ENCODE measurements at places on chromosomes 2 and 18.

GRCh38 chr2:110702514-110703380 is 24.9 kb upstream of the BUB1 start:
- no peak for DNase-seq

GRCh38 chr2:150549381-150549780 is 61.9 kb upstream of the RND3 start:
- no peak for DNase-seq

- DNase-seq, result no peak
Observed at GRCh38 chr2:58669998-58670397, 428.9 kb upstream of the FANCL start.

DNA sequence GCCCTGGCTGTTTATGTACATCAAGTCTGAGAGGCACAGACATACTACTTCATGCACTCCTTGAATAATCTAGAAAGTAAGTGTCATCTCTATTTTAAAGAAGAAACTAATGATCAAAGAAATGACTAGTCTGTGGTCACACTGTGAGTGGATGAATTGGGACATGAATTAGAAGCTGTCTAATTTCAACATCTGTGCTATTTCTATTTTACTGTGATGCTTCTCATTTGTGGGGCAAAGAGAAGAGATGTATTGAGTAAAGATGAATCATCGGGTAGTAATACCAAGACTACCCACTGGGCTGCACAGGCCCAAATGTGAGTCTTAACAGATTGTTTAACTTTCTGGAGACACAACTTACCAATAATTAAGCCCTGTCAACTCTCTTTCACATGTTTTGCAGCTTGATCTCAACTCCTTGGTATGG is 42.4 kb upstream of the MTIF2 start:
- peak; percentile 83 for DNase-seq

DNA sequence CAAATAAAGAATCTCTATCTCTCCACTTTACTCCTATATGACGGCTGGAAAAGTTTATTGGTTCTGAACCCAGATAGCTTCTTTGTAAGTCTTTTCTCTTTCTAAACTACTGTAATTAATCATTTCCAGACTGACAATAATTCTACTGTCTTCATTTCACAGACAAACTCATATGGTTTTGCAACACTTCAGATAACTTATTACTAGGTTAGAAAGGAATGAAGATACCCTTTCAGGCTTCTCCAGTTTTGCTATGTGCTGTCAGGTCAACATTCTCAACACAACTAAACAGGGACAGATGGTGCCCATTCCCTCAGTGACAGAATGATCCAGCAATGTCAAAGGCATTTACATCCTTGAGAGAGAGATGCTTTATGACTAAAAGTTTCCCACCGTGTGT is 198.5 kb upstream of the ITGA4 start:
- DNase-seq, result peak; percentile 74

- no peak for DNase-seq
Observed at GRCh38 chr2:227219312-227220105, 55.1 kb downstream of the COL4A3 start.

DNA sequence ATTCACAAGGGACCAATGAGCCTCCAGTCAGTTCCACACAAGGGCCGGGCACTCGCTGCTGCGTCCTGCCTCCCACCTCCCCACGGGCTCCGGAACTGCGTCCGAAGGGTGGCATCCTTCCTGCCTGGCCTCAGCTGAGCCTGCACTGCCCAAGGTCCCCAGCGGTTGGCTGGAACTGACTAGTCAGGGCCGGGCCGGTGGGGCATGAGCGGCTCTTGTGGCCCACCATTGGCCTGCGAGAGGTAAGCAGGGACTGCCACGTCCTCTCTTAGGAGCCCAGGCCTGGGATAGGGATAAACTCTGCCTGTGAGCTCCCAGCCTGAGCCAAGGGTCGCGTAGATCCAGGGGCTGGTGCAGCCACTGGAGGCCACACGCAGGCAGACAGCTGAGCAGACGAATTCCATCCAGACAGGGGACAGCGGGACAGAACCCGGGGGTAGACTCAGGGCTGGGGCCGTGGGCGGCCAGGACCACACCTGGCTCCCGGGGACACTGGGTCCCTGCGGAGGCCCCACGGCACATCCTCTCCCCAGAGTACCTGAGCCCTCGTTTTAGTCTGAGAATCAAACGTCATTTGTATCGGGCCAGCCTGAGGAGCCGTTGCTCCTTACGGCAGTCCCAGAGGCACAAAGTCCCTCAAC is 148.4 kb downstream of the ZNF516 start:
- DNase-seq, result no peak

GRCh38 chr2:158407031-158407430 is 49.5 kb downstream of the CCDC148 start:
- DNase-seq, result no peak

DNA sequence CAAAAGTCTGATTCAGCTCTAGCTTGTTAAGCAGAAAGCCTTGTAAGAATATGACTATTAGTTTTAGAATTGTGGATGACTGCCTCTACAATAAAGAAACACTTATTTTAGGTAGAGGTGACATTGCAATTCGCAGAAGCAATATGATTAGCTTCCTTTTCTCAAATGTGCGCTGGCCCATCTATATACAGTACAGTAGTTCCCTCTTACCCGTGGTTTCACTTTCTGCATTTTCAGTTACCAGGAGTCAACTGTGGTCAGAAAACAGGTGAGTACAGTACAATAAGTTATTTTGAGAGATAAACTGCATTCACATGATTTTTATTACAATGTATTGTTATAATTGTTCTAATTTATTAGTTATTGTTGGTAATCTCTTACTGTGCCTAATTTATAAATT is 405.1 kb downstream of the GPD2 start:
- no peak for DNase-seq

GRCh38 chr2:32277363-32277673 is 386 bp upstream of the YIPF4 start:
- DNase-seq, result no peak

DNA sequence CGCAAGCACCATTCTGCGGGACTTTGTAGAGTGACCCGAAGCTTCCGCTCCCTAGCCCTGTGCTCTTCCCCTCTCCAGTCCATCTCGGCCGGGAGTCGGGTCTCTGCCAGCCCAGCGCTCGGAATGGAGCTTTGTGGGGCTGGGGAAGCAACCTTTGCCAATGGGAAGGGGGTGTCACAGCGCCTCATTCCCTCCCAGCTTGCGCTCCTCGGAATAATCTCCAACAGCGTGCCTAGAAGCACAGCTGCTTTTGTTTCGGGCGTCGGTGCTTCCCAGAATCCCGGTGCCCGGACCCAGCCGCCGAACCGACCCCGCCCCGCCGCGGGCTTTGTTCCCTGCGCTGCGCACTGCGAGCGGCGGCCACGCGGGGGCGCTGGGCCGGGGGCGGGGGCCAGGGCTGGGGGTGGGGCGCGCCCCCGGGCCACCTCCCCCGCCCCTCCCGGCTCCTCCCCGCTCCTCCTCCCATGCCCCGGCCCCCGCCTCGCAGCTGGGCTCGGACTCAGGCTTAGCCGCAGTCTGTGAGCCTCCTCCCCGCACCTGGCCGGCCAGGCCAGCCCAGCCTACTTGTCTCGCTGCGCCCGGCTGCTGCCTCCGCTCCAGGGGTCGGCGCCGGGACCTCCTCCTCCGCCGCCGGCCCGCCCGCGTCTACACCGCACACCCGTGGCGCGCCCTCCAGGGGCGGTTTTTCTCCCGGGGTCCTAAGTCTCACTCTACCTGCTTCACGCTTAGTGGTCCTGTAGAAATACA is 77.7 kb upstream of the SMAD2 start:
- DNase-seq, result no peak

- DNase-seq, result no peak
Observed at GRCh38 chr2:67799886-67800285, 262.9 kb downstream of the C1D start.

DNA sequence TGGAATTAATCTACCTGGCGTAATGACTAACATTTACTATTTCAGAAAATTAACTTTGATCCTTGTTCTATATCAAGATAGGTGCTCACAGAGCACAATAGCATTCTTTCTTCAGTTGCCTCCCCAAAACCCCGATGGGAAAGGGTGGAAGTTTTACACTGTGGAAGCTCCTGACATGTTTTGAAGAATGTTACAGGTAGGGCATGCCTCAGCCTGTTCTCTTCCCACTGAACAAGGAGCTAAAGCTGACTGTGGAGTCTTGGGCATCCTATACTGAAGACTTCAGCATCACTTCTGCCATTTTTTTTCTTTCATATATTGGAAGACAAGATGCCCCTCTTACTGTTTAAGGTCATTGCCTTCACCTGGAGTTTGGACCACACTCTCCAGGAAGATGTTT is 211.2 kb downstream of the SPP2 start:
- DNase-seq, result no peak

DNA sequence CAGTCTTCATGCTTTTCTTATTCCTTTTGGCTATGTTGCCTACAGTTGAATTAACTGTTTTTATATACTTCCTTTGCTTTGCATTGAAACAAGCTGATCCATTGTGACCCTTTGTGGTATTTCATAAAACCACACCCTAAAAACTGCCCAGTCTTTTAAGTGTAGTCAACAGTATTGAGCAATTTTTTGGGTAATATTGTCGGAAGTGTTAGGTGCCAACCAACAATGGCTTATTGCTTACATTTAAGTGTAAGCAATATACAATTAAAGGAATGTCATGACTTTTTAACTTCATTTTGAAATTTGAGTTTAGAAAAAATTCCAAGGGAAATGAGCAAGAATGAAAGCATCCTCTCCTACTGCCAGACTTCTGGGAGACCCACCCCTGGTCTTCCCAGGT is 174.1 kb downstream of the NEDD4L start:
- DNase-seq, result peak; percentile 86

DNA sequence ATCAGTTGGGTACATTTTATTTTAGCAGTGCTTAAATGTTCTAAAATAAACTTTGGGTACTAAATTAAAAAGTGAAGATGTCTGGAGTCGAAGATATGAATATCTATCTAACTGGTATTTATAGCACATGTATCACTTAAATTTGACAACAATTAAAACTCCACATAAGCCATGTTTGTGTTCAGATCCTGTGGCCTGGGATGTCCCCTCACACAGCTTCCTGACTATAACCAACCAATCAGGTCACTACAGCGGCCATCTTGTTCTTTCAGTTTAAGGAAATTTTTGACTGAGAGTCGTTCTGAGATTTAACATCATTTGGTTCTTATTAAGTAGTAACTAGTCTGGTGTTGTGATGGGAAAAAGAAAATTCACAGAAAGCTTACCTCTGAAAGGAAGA is 170.7 kb upstream of the NRP2 start:
- no peak for DNase-seq

GRCh38 chr2:157747280-157747679 is 118.6 kb upstream of the ACVR1C start:
- no peak for DNase-seq

- DNase-seq, result no peak
Observed at GRCh38 chr18:53907921-53908320, 316.5 kb downstream of the MBD2 start.

DNA sequence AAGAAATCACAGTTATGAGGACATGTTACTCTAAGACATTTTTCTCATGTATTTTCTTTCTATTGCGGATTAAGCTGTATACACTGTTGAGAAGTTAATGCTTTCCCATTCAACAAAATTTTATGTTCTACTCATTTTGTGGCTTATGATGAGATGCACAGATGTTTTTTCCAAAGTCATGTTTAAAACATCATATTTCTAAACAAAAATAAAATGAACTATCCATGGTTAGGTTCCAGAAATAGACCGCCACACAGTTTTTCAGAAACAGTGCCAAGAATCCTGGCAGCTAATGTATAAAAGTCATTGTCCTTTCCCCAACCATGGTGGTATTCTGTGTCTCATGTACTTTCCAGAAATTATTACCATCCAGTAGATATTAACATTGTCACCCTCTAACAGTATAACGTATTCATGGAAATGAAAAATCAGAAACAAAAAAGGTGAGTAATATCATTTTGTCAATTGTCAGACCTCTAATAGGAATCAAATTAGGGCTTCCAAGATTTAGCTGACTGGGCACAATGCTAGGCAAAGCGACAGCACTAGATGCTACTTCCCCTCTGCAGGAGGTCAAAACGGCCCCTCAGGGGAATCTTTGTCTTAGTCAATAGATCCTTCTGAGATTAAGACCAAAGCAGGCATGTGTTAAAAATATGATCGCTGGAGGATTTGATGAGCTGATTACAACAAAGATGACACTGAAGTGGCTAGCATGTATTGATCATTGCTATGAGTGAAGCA is 54.4 kb upstream of the ZNF397 start:
- no peak for DNase-seq

DNA sequence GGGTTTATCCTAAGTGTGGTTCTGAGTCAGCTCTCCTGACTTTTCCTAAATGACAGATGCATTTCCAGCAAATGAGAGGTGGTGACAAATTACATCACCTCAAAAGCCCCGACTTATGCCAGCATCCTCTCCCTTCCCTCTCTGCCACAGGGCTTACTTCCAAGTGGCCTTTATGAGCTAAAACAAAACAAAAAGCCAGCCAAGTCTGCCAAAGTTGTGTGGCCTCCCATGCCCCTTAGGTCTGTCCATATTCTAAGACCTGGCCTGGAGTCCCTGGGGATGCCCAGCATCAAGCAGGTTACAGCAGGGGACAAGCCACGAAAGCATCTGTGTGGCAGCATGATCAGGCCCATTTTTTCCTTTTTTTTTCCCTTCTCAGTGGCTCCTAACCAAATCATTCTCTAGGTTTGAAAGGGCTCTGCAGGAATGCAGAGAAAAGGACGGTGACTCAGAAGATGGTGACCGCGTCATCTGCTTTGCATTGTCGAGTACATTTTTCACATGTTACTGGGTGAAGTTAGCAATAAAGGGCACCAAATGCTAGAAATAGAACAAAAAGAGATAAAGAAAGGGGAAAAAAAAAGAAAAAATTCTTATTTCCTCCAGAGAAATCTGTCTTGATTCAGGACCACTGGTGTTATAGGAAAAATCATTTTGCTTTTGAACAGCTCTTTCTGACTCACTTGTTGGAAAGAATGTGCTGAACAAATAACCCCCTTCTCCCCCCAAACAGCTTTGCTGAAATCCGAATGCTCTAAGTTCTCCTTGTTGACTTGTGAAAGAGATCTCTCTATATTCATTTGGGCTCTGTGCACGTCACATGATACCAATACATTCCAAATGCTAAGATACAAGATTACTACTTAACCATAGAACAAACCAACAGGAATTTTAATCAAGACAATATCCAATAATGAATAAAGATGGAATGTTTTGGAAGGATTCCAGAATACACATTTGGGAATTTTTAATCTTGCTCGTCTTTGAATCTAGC is 178.7 kb downstream of the EN1 start:
- DNase-seq, result peak; percentile 80

- peak; percentile 50 for DNase-seq
Observed at GRCh38 chr2:142598846-142599245, 278.6 kb upstream of the KYNU start.

DNA sequence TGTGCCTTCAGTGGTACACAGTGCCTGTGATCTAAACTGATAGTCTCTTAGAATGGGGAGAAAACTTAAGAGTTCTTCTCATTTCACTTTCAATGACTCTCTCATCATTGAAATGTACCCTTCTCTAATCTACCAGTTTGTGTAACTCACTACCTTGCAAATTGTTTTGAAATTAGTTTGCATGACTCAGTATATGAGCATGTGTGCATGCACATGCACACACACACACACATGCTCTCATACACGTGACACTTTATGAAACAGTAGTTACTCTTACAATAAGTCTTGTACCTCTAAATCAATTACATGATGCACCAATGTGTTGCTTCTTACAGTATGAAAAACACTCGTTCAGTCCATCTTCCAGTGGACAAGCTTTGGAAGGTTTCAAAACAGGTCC is 10.6 kb downstream of the LYPD6B start:
- peak; percentile 65 for DNase-seq

- DNase-seq, result no peak
Observed at GRCh38 chr18:50232419-50232818, 33.9 kb downstream of the CFAP53 start.

Measured in HCEC 1CT (cell line).